ENCODE measurements at places on chromosomes 3 and 15.

- DNase-seq, result no peak
These were observed 81.8 kb upstream of the SNRPA1 start for GRCh38 chr15:101376615-101377395.

DNA sequence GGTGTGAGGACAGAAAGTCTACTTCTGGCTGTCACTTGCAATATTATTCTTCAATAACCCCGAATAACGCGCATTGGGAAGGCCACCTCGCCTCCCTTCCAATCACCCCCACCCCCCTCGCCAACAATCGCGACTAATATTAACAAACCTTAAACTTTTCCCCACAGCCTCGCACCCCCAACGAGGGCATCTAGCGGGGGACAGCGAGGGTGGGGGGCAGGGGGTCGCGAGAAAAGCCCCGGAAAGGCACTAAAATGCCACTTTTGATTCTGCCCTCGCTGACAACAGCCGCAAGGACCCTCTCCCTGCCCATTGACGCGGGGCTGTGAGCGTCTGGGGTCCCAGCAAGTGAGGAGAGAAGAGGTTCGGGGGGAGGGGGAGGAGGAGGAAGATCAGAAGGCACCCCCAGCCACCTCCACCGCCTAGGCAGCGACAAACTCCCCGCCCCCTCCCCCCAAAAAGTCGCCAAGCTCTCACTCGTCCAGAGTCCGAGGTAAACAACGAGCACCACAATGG lies 868 bp downstream of the SATB1 start:
- no peak for DNase-seq

DNA sequence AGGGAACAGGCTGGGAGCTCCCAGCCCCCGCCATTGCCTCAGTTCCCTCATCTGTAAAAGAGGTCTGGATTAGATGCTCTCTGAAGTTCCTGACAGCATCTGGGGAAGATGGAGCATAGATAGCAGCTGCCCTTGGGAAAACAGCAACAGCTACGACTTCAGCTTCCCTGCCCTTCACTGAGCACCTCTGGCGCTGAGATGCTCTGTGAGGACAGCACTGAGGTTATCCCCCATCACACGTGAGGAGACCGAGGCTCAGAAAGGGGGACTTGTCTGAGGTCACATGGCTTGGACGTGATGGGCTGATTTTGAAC lies 11.1 kb upstream of the RPL29 start:
- no peak for DNase-seq

DNA sequence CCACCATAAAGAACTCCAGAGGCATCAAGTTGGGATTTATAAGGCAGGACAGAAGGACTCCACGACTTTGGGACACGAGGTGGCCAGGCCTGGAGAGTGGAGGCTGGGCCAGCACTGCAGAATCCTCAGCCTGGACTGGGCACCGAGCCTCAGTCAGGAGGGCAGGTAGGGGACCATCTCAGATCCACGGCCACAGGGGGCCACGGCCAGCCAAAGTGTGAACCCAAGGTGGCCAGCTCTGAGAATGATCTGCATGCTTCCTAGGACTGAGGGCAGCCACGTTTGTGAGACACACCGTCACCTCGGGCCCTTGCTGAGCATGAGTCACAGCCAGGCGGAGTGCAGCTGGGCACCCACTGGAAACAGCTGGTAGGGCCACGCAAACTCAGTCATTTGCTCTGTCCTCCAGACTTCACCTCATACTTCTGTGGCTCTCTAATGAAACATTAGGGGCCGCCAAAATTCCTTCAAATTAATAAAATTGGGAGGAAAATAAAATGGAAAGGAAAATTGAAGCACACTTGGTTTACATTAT lies 65.8 kb downstream of the CTNNB1 start:
- no peak for DNase-seq

- DNase-seq, result no peak
These were observed 168.2 kb downstream of the TP63 start for GRCh38 chr3:189799366-189799765.

DNA sequence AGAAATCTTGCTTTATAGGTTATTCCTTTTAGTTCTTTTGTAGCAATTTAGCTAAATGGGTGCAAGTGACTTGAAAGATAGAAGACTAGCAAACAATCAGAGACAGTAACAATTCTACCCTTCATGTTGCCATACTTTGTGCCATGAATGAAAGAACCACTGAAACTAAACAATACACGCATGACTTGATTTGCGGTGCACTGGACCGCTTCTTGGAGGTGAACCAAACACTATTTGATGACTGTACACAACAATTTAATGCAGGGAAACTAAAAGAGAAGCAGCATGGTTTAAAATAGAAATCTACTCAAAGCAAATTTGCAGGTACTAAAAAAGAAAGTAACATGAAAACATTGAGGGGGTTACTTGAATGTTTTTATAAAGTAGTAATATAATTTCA lies 331.0 kb upstream of the RARB start:
- DNase-seq, result no peak

GRCh38 chr3:58065700-58066167 lies 57.5 kb downstream of the FLNB start:
- no peak for DNase-seq

GRCh38 chr3:61369678-61370077 lies 118.4 kb upstream of the FHIT start:
- DNase-seq, result no peak

GRCh38 chr3:99884484-99884883 lies 66.8 kb downstream of the CMSS1 start:
- no peak for DNase-seq

- DNase-seq, result no peak
These were observed 1.3 kb upstream of the ETV5 start for GRCh38 chr3:186109897-186110803.

GRCh38 chr3:85589145-85589544 lies 630.4 kb downstream of the CADM2 start:
- no peak for DNase-seq

- no peak for DNase-seq
These were observed 113.1 kb upstream of the ABHD17C start for GRCh38 chr15:80581976-80582375.

GRCh38 chr3:61158667-61159066 lies 92.6 kb downstream of the FHIT start:
- DNase-seq, result no peak

DNA sequence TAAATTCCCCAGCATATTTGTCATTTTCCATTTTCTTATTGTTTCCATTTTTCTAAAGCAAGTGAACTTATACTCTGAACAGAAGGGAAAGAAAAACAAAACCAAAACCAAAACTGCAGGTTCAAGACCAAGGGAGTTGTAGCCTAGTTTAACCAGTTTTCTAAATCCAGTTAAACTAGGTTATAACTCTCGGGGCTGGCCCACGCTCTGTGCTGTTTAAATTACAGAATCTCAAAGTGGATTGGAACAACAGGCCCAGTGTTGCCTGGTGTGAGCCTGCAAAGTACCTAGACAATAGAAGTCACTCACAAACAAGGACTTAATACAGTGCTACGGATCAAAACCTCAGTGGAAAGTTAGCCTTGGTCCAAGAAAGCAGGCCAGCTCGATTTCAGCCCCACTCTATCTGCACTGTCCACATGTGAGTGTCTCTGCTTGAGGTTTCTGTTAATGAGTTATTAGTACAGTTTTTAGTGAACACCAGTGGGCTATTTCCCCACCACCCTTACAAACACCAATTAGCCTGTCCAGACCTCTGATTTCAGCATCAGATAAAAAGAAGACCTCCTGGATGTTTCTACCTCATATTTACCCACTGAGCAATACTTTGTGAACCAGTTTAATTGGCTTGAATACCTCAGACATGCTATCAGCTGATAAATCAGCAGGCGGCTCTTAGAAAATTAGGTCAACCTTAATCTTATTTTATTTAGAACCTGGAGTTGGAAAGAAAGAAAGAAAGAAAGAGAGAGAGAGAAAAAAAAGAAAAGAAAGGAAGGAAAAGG lies 93.8 kb upstream of the PDZRN3 start:
- no peak for DNase-seq

GRCh38 chr3:23324745-23325144 lies 121.6 kb downstream of the UBE2E2 start:
- no peak for DNase-seq

- no peak for DNase-seq
These were observed 381.9 kb upstream of the AGTR1 start for GRCh38 chr3:148315756-148316155.

DNA sequence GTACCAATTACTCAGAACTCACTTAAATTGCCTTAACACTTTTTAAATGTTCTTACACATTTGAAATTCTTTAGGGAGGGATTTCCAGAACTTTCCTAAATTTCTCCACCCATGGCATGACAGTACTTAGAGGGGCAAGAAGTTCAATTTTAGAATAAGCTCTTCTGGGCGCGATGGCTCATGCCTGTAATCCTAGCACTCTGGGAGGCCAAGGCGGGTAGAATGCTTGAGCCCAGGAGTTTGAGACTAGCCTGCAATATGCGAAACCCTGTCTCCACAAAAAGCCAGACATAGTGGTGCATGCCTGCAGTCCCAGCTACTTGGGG lies 10.6 kb downstream of the FAM131A start:
- DNase-seq, result no peak

GRCh38 chr3:129974833-129975704 lies 549 bp downstream of the TRH start:
- peak; percentile 6 for DNase-seq

DNA sequence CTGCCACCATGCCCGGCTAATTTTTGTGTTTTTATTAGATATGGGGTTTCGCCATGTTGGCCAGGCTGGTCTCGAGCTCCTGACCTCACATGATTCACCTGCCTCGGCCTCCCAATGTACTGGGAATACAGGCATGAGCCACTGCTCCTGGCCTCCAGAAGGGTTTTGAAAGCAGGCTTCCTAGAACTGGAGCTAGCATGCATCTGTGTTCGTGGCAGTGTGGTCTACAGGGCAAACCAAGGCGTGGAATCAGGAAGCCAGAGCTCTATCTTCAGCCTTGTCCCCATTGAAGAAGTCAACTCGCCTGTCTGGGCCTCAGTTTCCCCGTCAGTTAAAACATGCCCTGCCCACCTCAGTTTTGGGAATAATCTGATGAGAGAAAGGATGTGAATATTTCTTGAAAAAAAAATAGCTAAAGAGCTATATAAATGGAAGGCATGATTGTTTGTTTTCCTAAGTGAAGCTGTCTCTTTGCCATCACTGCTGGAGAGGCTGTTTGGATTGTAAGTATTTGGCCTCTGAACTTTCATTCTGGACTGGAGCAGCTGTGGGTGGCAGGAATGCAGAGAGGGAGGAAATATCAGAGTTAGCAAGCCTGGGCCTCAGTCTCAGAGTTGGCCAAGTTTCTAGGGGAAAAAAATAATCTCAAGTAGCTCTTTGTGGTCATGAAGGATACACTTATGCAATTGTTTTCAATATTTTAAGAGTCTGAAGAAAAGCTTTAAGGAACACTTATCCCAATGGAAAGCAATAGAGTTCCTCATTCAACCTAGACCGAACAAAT lies 36.5 kb upstream of the UACA start:
- DNase-seq, result no peak

DNA sequence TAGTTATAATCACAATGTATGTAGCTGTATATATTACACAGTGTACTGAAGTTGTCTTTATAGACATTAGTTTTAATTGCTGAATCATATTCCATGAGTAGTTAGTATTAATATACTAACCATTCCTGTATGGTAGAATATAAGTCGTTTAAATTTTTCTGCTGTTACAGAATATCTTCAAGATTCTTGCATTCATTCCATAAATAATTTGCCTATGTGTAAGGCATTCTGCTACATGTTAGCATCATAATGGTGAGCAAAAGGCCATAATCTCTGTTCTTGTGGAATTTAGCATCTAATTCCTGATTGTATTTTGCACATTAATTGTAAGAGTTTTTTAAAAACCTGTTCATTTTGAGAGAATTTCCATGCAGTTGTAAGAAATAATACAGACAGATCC lies 14.1 kb downstream of the GYG1 start:
- no peak for DNase-seq

GRCh38 chr15:51172193-51172592 lies 77.5 kb upstream of the TNFAIP8L3 start:
- DNase-seq, result no peak

GRCh38 chr3:130459944-130460343 lies 57.0 kb upstream of the COL6A6 start:
- no peak for DNase-seq

Measured in CD4-positive, alpha-beta T cell treated with Interleukin-1 beta for 1 hour (primary cell).